D721Med (cell line): ENCODE measurements at places on chromosomes 1 and 21.

- no peak for DNase-seq
These were observed 89.5 kb upstream of the DPH5 start for GRCh38 chr1:101115112-101115511.

DNA sequence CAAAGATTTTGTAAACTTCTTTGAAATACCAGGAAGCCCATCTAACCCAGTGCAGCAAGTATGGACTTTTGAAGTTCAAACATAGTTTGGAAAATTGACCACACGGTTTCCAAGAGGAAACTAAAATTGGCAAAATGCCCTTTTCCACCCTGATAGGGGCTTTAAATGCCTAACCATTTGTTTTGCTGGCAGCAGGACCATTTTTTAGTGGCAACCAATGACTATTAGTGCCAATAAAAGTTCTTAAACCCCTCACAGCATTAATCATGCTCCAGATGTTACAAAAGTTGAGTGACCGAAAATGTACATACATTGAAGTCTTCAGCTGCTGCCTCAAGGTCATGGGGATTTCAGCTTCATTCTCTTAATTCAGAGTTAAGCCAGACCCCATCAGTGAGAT lies 46.4 kb upstream of the ENAH start:
- no peak for DNase-seq

- no peak for DNase-seq
These were observed 55.3 kb upstream of the SAMD13 start for GRCh38 chr1:84246213-84246612.

DNA sequence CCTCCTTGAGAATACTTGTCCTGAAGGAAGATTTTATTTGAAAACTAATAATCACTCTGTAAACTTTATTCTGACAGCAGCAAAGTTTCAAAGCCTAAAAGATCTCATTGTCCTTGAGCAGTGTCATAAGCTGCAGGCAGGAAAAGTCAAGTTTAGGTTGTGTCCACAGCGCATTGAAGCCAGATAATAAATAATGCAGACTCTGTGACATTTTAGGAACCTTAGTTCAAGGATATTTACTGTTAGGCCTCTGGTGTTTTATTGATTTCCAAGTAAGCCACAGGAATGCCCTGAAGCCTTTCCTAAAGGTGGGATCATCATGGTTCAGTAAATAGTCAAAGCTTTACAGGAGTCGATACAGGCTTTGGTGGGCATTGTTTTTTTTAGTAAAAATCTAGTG lies 356.4 kb upstream of the SGIP1 start:
- no peak for DNase-seq

DNA sequence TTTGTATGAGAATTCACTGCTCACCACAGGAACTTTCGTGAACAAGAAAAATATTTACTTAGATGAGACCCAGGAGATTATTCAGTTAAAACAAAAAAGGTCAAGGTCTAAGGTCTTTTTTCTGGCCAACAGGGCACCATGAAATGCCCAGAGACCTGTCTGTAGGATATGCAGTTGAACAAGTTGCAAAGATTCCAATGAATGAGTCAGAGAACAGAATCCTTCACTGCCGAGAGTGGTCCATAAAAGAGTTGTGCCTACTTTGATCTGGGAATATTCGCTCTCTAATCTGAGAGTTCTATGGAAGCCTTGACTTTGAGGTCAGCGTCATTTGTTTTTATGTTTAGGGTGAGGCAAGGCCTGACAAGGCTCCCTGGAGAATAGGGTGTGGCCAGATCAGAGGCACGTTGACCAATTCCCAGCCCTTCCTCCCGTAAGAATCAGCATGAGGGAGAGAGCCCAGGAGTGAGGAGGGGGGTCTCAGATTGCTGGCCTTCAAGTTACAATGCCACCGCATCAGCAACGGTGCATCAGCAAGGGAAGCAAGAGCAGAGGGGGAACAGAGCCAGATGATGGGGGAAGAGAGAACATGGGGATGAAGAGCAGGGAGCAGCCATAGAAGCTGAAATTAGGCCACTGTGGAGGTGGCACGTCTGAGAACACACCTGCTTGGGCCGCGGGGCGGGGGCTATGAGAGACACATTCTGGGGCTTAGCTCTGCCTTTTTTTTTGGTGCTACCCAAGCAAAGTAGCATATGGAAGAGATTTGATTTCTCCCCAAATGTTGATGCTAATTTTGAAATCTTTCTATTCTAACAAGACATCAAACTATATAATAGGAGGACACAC lies 206.4 kb upstream of the RAB4A start:
- no peak for DNase-seq

- DNase-seq, result no peak
These were observed 19.0 kb upstream of the L1TD1 start for GRCh38 chr1:62175568-62176179.

DNA sequence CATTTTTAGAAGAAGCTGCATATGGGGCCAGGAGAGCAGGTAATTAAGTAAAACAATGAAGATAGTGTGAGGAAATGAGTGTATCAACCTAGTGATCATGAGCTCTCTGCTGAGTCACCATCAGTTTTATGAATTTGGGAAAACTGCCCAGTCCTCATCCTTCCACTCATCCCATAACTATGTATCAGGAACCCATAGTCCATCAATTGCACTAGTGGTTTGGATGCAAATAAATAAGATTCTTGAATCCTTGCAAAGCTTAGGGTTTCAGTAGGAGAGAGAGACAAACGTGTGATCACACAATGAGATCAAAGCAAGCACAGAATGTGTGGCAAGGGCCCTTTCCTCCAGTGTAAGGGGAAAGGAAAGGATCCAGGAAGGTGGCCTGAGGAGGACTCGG lies 145.6 kb downstream of the ZZZ3 start:
- DNase-seq, result no peak

- no peak for DNase-seq
These were observed 10.7 kb upstream of the IFNAR1 start for GRCh38 chr21:33314111-33314510.

DNA sequence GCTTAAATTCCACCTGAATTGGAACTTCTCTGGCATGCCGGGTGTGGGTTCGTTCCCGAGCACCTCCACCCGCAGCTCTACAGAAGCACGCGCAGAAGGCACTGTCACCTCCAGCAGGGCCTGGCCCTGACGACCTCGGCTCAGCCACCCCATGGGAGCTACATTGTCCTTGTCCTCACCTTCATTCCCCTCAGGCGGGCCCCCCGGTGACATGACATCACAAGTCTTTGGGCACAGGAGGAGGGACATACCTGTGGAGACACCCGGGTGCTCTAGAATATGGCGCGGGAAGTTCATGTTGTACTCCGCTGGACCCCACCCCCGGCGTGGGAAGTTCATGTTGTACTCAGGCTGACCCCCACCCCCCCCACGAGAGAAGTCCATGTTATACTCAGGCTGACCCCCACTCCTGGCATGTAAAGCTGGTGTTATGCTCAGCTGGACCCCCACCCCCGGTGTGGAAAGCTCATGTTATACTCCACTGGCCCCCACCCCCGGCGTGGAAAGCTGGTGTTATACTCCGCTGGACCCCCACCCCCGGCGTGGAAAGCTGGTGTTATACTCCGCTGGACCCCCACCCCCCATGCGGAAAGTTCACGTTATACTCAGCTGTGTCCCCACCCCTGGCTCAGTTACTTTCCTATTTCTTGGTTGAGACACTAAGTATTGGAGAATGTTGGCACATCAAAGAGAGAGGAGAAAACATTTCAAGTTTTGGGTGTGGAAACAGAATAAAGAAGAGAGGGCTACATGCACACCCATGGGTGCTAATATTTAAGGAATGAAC lies 37.6 kb downstream of the UMODL1 start:
- DNase-seq, result no peak

DNA sequence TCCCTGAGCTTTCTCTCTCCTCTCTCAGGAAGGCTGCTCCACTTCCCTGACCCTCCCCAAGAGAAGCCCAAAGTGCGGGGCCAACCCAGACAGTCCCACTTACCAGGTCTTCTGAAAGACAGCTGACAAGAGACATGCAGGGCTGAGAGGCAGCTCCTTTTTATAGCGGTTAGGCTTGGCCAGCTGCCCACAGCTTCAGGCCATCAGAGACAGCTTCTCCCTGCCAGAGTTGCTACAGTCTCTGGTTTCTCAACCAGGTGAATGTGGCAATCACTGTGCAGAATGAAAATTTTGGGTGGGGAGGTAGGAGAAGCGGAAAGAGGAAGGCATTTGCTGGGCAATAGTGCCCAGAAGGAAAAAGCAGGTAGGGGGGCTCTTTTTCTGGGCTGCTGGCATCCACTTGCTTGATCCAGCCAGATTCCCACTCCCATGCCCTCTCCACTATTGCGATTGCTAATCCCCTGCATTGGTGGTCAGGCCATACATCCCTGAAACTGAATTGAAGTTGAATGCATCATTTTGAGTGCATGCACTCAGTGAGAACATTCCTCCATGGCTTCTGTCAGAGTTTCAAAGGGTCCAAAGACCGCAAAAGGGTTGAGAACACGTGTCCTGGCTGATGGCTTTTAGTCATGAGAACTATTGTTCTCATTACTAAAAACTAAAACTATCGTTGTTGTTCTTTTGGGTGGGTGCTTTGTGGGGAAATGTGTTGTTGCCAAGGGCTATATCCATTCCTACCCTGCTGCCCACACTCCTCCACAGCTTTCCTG lies at the start of gene S100A8:
Gene S100A8 (minus strand): TSS at position 136 of the 773 bp plus-strand sequence. CDS start 538 bp downstream, outside the sequence.
- no peak for DNase-seq

DNA sequence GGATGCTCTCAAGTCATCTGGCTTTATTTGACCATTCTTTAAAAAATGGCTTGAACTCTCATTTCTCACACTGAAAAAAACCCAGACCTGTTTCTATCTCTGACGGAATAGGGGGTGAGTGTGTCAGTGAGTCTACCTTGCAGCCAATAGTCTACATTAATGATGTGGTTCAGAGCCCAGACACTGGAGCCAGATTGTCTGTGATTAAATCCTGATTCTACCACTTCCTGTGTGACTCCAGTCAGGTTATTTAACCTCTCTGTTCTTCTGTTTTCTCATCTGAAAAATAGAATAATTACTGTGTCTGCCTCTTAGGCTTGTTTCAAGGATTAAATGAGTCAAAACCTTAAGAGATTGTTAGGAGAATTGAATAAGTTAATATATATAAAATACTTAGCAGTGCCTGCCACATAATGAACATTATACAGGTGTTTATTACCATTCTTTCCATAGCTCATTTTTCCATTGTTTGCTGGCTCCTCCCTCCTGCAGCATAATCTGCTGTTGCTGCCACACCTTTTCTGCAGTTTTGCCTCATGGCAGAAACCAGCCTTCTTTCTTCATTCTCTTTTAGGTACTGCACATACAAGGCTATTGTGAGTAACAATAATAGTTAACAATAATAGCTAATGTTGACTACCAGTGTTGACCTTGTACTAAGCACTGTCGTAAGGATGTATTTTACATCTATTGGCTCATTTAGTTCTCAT lies 157.6 kb upstream of the IVNS1ABP start:
- no peak for DNase-seq

- DNase-seq, result no peak
These were observed 14.6 kb upstream of the PTAFR start for GRCh38 chr1:28190996-28191645.

- DNase-seq, result no peak
These were observed 90.7 kb upstream of the VAMP3 start for GRCh38 chr1:7680207-7680954.

GRCh38 chr1:102085896-102086295 lies 89.2 kb upstream of the OLFM3 start:
- DNase-seq, result no peak

GRCh38 chr1:10694633-10695627 lies 101.5 kb downstream of the CASZ1 start:
- peak; percentile 55 for DNase-seq

- DNase-seq, result no peak
These were observed 105.8 kb downstream of the MRPL39 start for GRCh38 chr21:25501462-25501861.
